ENCODE measurements at places on chromosomes 5 and 9.

DNA sequence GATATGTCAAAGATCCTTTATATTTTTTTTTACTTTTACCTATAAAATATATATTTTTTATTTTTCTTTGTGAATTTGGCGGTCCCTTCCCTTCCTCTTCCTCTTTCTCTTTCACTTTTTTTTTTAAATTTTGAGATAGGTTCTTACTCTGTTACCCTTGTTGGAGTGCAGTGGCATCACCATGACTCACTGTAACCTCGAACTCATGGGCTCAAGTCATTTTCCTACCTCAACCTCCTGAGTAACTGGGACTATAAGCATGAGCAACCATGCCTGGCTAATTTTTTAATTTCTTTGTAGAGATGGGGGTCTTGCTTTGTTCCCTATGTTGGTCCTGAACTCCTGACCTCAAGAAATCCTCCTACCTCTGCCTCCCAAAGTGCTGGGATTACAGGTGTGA, 258.0 kb upstream of the CLINT1 start:
- DNase-seq, result no peak

GRCh38 chr9:91034521-91034920, 232.9 kb downstream of the SYK start:
- no peak for DNase-seq

- no peak for DNase-seq
Measured at GRCh38 chr5:149605998-149606724, 24.9 kb downstream of the ARHGEF37 start.

- no peak for DNase-seq
Measured at GRCh38 chr9:14515049-14515448, 178.2 kb downstream of the ZDHHC21 start.

GRCh38 chr5:171495122-171495700, 75.8 kb downstream of the FGF18 start:
- no peak for DNase-seq

- DNase-seq, result no peak
Measured at GRCh38 chr5:128535251-128535650, 2.8 kb downstream of the FBN2 start.

DNA sequence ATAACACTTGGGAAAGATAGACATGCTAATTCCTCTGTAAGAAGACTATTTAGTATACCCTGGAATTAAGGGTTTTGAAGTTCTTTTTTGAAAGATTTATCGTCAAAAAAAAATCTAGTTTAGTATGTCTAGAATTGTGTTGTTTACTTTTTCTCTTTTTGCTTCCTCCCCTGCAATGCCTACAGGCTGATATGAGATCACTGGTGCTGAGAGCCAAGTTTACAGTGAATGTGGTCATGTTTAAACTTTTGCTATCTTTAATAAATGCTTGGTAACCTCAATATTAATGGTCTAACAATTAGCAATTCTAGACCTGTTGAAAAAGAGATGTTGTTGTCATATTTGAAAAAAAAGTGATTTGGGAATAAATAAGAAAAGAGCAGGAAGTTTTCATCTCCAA, 86.1 kb downstream of the CWC27 start:
- DNase-seq, result no peak

DNA sequence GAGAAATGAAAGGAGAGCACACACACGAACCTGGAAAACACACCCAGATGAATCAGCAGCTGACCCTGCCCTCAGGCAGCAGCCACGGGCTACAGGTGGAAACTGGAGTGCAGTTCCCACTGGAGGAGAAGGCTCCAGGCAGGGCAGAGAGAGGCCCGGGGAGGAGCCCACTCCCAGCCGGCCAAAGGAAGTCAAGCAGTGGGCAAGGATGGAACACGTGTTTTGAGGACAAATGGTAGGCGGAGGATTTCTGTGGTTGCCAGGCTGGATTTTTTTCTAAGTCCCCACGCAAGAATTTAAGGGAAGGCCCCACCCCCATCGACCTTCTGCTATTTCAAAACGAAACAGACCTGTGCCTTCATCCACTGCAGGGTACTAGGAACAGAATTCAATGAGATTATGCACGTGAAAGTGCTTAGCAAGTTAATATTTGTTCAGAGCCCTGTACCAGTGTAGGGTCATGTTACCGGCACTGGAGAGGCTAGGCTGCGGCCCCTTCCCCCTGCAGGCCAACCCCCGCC, 6.8 kb downstream of the EPB41L4B start:
- DNase-seq, result peak; percentile 32
